ENCODE measurements at places on chromosomes 4 and X. TPM values are rescaled to one million over a fixed set of nuclear protein-coding genes. Genes with fewer than 3 reads are reported as not detected.

NXF2B gene
- not detected for total RNA-seq

- no peaks in the 10 kb centered on the region for H3K36me3 ChIP-seq
- H3K4me3 ChIP-seq = no peak overlapping the region
- no peak overlapping the region for H3K27ac ChIP-seq
- H3K27me3 ChIP-seq = no peaks in the 10 kb centered on the region
- H3K4me1 ChIP-seq = no peaks in the 10 kb centered on the region
Observed at GRCh38 chrX:2425286-2426071, 75.3 kb downstream of the DHRSX start.

TCEAL9 gene
- total RNA-seq = 88.2 TPM

GRCh38 chr4:185512516-185512915 is 22.8 kb downstream of the PDLIM3 start:
- no peak overlapping the region for H3K27ac ChIP-seq
- H3K4me3 ChIP-seq = no peak overlapping the region
- H3K27me3 ChIP-seq = no peaks in the 10 kb centered on the region

HUWE1 gene
- total RNA-seq = 107 TPM

- H3K36me3 ChIP-seq = no peaks in the 10 kb centered on the region
- H3K27me3 ChIP-seq = no peaks in the 10 kb centered on the region
- no peaks in the 10 kb centered on the region for H3K4me1 ChIP-seq
- no peak for DNase-seq
Observed at GRCh38 chr4:32340591-32340990, 1620.4 kb downstream of the PCDH7 start.

PAGE2B gene
- 17.3 TPM for total RNA-seq

DNA sequence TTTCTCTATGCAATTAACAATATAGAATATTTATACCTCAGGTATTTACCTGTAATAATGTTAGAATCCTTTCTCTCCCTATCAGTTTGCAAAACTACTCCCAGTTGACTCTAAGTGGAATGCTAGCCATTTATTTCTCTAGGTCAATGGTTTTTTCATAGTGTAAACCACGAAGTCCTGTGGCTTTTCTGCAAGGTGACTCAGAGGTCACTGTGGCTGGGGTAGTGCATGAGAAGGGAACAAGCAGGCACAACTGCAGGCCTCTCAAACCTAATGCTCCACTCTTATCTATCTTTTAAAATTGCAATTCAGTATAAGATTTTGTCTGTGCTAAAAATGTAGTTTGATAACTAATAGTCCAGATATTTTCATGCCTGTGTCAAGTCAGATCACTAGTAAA is 159.4 kb downstream of the ANTXR2 start:
- H3K4me3 ChIP-seq = no peak overlapping the region
- H3K4me1 ChIP-seq = no peaks in the 10 kb centered on the region

AFF1 gene
- 69.7 TPM for total RNA-seq

DNA sequence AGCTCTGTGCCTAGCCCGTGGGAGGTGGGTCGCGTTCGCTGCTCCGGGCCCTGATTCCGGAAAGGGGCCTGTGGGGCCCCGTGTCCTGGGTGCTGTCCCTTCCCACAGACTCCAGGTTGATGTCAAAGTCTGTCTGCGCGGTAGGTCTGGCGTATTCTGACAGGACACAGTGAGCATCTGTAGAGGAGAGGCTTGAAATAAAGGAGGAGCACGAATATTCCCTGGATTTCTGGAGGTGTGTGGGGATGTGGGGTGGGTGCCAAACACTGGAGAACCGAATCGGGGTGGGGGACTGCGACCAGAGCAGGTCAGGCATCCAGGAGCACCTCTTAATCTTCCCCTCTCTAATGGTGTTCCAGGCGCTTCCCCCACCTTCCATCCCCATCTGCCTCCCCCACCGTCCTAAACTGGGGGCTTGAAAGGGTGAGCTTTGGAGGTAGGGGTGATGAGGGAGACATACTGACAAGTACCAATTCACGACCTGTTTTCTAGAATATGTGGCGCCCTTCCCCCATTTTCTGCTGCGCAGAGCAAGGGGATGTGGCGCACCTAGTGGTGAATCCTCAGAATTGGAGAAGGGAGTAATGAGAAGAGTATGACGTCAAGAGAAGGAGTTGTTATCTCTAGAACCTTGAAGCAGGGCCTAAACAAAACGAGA is 877 bp downstream of the GPRASP1 start:
- H3K27ac ChIP-seq = peak overlapping the region; percentile 82
- H3K4me1 ChIP-seq = no peaks in the 10 kb centered on the region
- peak overlapping the region; percentile 56 for H3K4me3 ChIP-seq
- no peaks in the 10 kb centered on the region for H3K27me3 ChIP-seq
- peak; percentile 22 for DNase-seq
- no peaks in the 10 kb centered on the region for H3K36me3 ChIP-seq

FDCSP gene
- total RNA-seq = not detected

IGFBP7 gene
- total RNA-seq = 322 TPM

ASB12 gene
- not detected for total RNA-seq

SHROOM4 gene
- 7.3 TPM for total RNA-seq

DNA sequence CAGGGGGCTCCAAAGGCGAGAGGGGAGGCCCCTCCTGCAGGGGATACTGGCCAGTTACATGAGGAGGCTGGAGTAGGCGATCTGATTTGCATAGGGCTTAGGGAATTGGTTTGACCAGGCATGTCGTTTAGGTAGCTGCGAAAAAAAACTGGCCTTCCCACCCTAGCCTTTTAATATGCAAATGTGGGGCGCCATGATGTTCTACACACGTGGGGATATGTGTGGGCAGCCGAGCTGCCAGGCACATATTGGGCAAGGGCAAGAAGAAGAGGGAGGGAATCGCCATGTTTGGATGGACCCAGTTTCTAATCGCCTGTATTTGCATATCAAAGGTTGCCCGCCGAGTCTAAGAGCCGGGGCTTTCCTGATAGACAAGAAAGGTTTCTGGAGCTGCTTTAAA is 121.3 kb downstream of the PRKX start:
- no peaks in the 10 kb centered on the region for H3K36me3 ChIP-seq
- no peak overlapping the region for H3K27ac ChIP-seq
- no peaks in the 10 kb centered on the region for H3K4me1 ChIP-seq
- no peaks in the 10 kb centered on the region for H3K27me3 ChIP-seq
- DNase-seq = no peak
- no peak overlapping the region for H3K4me3 ChIP-seq

DNA sequence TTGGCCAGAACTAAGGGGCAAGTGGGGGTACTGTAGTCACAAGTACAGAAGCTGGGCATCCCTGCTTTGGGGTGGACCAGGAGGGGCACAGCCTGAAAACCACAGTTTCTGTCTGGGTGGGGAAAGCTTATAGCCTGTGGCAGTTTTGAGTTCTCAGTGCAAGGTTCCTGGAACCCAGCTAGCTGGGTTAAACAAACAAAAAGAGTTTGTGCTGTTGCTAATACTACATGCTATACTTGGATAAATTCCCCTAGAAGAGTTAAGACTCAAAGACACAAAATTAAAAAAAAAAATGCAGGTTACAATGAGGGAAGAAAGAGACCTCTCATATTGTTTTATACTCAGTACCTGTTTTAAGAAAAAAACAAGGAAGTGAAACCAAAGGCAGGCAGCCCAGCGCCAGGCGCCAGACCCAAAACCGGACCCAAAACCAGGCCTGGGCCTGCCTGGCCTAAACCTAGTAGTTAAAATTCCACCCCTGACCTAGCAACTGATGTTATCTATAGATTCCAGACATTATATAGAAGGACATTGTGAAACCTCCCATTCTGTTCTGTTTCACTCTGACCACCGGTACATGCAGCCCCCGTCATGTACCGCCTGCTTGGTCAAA is 50.8 kb downstream of the SLC2A9 start:
- no peaks in the 10 kb centered on the region for H3K4me1 ChIP-seq
- H3K27ac ChIP-seq = no peak overlapping the region
- H3K27me3 ChIP-seq = no peaks in the 10 kb centered on the region
- no peak overlapping the region for H3K4me3 ChIP-seq
- no peak for DNase-seq
- H3K36me3 ChIP-seq = no peaks in the 10 kb centered on the region

PLAC8 gene
- total RNA-seq = 3.9 TPM

DNA sequence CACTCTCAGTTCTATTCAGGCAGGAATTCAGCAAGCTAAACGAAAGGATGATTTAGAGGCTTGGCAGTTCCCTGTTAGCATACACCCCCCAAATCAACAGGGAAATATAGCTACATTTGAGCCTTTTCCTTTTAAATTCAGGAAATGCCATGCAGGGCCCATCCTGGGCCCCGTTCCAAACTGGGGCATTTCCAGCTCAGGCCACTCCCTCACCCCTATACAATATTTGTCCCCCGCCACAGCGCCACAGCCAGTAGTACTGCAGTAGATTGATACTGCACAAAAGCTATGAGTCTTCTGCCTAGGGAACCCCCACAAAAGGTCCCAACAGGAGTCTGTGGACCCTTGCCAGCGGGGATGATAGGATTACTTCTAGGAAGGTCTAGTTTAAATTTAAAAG is 102.0 kb upstream of the MAPK10 start:
- H3K36me3 ChIP-seq = no peaks in the 10 kb centered on the region
- no peaks in the 10 kb centered on the region for H3K4me1 ChIP-seq
- H3K27ac ChIP-seq = no peak overlapping the region
- no peak for DNase-seq

ANOS1 gene
- total RNA-seq = 31.9 TPM

KIF4A gene
- total RNA-seq = 1.3 TPM

- DNase-seq = no peak
- no peak overlapping the region for H3K27ac ChIP-seq
- no peaks in the 10 kb centered on the region for H3K4me1 ChIP-seq
- H3K27me3 ChIP-seq = no peaks in the 10 kb centered on the region
Observed at GRCh38 chr4:8568068-8568668, 12.0 kb upstream of the GPR78 start.

DNA sequence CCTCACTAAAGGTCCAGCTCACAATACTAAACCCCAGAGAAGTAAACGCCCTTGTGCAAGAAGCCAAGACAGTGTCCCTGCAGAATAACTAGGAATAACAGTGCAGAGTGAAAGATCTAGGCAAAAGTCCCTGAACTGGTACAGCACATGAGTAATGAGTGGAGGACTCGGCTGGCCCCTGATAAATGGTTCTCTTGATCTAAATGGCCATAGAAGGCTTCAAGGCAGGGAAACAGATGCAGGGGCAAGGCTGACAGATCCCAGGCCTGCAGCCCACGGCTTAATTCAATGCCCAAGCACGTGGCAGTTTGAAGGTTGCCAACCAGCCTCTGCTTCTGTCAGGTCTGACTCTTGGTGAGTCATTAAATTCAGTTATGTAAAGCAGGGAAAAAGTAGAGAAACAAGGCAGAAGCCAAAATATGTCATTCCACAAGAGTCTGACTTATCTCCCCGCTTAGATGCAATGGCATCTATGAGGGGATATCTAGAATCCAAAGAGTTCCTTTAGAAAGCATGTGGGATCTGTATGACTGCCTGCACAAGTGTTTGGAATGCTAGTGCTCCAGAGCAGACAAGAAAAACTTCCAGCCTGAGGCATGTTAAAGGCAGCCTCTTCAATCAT is 121.3 kb downstream of the PRDM5 start:
- H3K27me3 ChIP-seq = no peaks in the 10 kb centered on the region
- no peaks in the 10 kb centered on the region for H3K4me1 ChIP-seq
- H3K4me3 ChIP-seq = no peak overlapping the region
- H3K27ac ChIP-seq = no peak overlapping the region
- no peak for DNase-seq
- no peaks in the 10 kb centered on the region for H3K36me3 ChIP-seq

TRIM61 gene
- 1.3 TPM for total RNA-seq

GRCh38 chr4:74205046-74205445 is 47.1 kb downstream of the MTHFD2L start:
- H3K27ac ChIP-seq = no peak overlapping the region
- no peaks in the 10 kb centered on the region for H3K36me3 ChIP-seq
- DNase-seq = no peak
- no peaks in the 10 kb centered on the region for H3K4me1 ChIP-seq
- no peak overlapping the region for H3K4me3 ChIP-seq
- H3K27me3 ChIP-seq = no peaks in the 10 kb centered on the region

GRCh38 chr4:156941940-156942548 is 29.6 kb downstream of the PDGFC start:
- H3K4me1 ChIP-seq = no peaks in the 10 kb centered on the region
- H3K36me3 ChIP-seq = no peaks in the 10 kb centered on the region
- H3K4me3 ChIP-seq = no peak overlapping the region
- peak; percentile 55 for DNase-seq
- H3K27ac ChIP-seq = peak overlapping the region; percentile 28

DNA sequence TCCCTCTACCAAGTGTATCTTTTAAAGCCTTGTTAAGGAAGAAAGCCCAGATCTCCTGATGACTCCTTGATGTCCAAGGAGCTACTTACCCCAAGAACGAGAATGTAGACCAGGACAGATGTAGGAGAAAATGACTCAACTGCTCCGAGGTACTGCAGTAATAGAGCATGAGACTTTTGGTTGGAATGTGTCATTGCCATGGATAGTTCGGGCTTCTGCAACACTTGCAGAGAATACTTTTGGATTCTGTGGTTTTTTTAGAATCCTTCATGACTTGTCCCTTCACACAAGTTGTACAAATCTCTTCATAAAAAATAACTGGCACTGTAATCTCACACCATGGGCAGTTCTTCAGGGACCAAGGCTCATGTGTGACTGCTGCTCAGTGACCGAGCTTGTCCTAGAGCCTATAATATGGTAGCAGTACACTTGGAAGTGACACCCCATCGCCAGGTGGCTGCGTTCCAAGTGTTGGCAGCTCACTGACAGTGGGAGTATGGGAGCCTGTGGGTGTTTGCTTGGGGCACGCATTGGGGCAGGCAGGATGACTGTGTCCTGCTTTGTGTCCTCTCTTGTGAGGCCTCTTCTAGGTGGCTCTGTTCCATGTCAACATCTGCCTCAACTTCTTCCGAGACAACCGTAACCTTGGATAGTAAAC is 87.9 kb upstream of the WDR1 start:
- H3K4me1 ChIP-seq = no peaks in the 10 kb centered on the region
- no peak overlapping the region for H3K27ac ChIP-seq
- DNase-seq = no peak
- no peaks in the 10 kb centered on the region for H3K36me3 ChIP-seq

GRCh38 chr4:10482913-10483312 is 25.7 kb upstream of the ZNF518B start:
- no peak overlapping the region for H3K27ac ChIP-seq
- H3K4me3 ChIP-seq = no peak overlapping the region
- H3K4me1 ChIP-seq = no peaks in the 10 kb centered on the region
- no peak for DNase-seq

Measured in prostate gland (tissue), 2 donors.